ENCODE measurements at places on chromosomes 7 and 10.

DNA sequence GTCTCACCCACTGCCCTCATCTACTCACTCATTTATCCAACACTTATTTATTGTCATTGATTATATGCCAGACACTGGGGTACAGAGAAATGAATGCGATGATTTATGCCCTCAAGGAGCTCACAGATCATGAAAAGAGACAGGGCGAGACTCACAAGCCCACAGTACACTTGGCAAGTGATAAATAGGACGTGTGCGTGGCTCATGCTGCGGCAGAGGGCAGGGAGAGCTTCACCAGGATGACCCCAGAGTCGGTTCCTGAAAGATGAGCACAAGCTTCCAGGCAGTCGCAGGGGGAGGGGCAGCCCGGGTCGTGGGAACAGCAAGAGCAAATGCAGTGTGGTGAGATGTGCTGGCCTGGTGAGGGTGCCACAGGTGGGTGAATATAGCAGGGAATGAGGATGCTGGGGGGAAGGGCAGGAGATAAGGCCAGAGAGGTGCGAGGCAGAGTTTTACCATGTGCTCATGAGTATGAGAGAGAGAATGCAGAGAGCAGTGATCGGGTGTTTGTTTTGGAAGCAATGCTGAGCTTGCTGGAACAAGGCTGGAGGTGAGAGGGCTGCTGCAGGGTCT, 70.9 kb downstream of the ATXN7L1 start:
- DNase-seq = no peak

DNA sequence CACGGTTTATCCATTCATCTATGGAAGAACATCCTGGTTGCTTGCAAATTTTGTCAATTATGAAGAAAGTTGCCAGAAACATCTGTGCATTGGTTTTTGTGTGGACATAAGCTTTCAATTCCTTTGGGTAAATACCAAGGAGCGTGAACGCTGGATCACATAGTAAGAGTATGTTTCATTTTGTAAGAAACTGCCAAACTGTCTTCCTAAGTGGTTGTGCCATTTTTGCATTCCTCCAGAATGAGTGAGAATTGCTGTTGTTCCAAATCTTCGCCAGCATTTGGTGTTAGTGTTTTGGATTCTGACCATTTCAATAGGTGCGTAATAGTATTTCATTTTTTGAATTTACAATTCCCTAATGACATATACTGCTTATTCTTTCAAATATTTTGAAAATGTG, 155.3 kb upstream of the FRMD4A start:
- DNase-seq = no peak

GRCh38 chr7:91636129-91636724, 244.3 kb downstream of the MTERF1 start:
- DNase-seq = no peak

DNA sequence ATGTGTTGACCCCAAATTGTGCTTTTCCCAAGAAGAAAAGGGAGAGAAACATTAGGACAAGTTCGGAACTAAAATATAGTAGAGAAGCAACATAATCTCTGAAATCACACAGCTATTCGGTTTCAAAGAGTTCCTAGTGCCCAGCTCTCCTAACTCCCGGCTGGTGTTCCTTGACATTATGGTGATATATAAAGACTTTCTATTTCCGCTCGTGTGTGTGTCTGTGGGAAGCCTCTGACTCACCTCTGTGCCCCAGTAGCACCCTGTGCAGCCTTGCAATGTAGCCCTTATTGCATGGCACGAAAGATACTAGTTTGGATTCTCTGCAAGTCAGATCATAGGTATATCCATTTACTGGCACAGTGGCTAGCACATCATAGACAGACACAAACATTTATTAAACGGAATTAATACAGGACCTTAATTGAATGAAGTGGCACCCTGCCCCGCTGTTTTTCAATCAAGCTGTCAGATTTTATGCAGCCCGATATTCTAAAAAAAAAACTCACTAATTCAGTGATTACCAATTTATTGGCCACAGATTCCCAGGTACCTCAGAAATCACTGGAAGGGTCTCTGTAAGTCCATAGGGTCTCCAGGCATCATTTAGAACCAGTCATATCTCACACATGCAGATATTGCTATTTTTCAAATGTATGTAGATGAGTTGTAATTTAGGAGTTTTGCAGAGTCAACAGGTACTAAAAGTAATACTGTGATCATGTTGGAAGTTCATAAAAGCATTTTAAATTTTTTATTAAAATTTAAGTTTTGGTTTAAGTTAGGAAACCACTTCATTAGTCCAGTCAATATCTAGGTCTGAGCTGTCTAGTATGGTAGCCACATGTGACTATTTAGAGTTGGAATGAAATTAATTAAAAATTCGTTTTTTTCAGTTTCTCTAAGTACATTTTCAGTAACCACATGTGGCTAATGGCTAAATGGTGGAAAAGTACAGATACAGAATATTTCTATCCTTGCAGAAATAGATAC, 43.3 kb downstream of the SFTPD start:
- no peak for DNase-seq

DNA sequence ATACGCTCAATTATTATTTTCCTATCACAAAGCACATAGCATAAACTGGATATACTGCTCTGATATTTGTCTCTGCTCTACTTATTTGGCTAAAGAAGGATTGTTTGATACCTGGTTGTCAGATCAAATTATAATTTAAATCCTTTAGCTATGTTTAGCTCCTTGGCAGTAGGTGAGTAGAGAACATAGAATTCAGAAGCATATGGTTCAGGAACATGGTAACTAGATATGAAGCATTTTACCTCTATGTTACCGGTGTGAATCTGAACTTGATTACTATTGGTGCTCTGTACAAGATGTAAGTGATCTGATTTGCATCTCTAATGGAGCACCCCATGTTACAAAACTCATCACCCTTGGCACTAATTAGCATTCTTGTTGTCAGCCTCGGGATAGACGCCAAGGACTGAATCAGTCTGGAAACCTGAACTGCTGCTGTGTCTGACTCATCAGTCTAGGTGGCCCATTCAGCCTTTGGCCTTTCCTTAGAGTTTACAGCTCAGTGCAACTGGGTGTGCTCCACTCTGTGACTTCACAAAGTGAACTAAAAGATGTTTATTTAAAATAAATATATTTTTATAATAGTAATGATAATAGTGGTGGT, 12.3 kb upstream of the MYPN start:
- DNase-seq = no peak

DNA sequence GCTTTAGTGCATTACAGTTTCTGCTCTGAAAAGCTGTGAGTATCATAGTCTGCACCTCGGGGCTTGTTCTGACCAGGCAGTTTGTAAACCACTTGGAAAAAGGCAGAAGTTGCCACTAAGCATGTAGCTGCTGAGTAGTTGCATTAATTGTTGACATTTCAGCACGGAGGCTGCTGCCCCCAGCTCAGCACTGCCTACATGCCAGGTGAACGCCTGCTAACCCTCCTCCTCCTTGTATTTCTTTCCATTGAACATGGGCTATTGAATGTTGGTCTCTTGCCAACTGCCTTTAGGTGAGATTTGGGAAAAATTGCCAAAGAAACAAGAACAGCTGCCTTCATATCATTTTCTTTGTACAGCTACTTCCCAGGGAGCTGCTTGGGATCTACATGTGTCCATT, 164.2 kb downstream of the RAPGEF5 start:
- DNase-seq = no peak

Measured in left ventricle myocardium inferior (tissue), 1 donor.